ENCODE measurements at places on chromosomes 16 and 17. TPM values are rescaled to one million over a fixed set of nuclear protein-coding genes. Genes with fewer than 3 reads are reported as not detected.
A peak's percentile ranks its signal among the peaks of the same experiment; 100 is the strongest.

DNA sequence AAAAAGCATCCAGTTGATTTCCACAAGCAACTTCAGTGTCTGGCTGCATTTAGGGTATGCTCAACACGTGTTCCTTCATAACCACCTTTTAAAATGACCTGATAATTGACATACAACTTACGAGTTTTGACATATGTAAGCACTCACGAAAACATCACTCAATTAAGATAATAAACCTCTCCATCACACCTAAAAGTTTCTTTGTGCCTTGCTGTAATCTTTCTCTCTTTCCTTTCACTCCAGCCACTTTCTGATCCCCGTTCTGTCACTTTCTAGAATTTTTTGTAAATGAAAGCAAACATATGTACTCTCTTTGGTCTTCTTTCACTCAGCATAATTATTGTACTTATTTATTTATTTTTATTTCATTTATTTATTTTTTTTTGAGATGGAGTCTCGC is 20.7 kb upstream of the UBE2G1 start:
- no peaks in the 10 kb centered on the region for H3K4me1 ChIP-seq
- H3K4me3 ChIP-seq: no peak overlapping the region
- no peak for DNase-seq
- no peaks in the 10 kb centered on the region for H3K36me3 ChIP-seq

DNA sequence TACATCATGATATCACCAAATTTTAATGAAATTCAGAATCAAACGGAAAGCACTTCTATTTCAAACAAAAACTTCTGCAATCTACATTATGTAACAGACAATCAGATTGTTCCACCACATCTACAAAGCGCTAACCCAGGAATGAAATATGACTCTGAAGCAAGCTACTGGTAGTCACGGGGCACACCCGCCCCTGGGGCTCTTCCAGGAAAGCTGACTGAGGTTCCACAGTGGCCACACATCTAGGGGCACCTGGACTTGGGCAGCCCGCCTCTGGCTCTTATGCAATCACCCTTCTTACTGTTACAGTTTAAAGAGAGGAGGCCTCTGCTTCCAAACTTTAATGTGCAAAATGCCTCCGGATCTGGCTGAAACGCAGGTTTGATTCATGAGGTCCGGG is 27.5 kb downstream of the ZCCHC14 start:
- no peaks in the 10 kb centered on the region for H3K36me3 ChIP-seq
- peaks cover 42% of the 10 kb centered on the region for H3K4me1 ChIP-seq
- peak; percentile 46 for DNase-seq
- H3K27me3 ChIP-seq: no peaks in the 10 kb centered on the region

- H3K4me1 ChIP-seq: no peaks in the 10 kb centered on the region
- H3K36me3 ChIP-seq: no peaks in the 10 kb centered on the region
- H3K27me3 ChIP-seq: no peaks in the 10 kb centered on the region
Observed at GRCh38 chr17:32873114-32873513, 3.8 kb downstream of the MYO1D start.

- no peaks in the 10 kb centered on the region for H3K27me3 ChIP-seq
- no peak for DNase-seq
- H3K36me3 ChIP-seq: no peaks in the 10 kb centered on the region
Observed at GRCh38 chr16:65316808-65317207, 194.9 kb upstream of the CDH11 start.

- peaks cover 53% of the 10 kb centered on the region for H3K4me1 ChIP-seq
- H3K36me3 ChIP-seq: no peaks in the 10 kb centered on the region
- peak overlapping the region; percentile 78 for H3K4me3 ChIP-seq
- H3K27ac ChIP-seq: peak overlapping the region; percentile 100
- no peaks in the 10 kb centered on the region for H3K27me3 ChIP-seq
- peak; percentile 96 for DNase-seq
Observed at GRCh38 chr17:2393174-2393953, 7.5 kb downstream of the MNT start.

GRCh38 chr16:67169642-67170167 is 633 bp upstream of the NOL3 start:
- H3K4me1 ChIP-seq: peaks cover 19% of the 10 kb centered on the region
- no peaks in the 10 kb centered on the region for H3K27me3 ChIP-seq
- peak overlapping the region; percentile 69 for H3K27ac ChIP-seq
- DNase-seq: peak; percentile 77
- H3K36me3 ChIP-seq: no peaks in the 10 kb centered on the region

DNA sequence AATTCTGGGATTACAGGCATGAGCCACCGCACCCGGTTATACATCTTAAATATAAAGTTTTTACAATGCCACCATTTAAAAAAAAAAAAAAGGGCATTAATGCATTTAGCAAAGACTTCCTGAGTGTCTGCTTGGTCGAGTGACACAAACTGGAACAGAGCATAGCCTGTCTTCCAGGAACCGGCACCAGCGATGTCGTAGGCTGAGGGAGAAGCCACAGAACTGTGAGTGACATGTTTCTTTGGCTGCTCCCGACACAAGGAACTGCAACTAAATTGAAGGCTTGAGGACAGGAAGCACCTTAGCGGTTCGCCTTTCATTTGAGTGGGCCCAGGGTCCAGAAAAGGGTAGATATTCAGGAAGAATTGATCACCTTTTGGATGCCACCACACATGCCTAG is 717.8 kb downstream of the MAF start:
- H3K4me1 ChIP-seq: no peaks in the 10 kb centered on the region
- no peaks in the 10 kb centered on the region for H3K27me3 ChIP-seq
- DNase-seq: no peak
- H3K36me3 ChIP-seq: no peaks in the 10 kb centered on the region

DNA sequence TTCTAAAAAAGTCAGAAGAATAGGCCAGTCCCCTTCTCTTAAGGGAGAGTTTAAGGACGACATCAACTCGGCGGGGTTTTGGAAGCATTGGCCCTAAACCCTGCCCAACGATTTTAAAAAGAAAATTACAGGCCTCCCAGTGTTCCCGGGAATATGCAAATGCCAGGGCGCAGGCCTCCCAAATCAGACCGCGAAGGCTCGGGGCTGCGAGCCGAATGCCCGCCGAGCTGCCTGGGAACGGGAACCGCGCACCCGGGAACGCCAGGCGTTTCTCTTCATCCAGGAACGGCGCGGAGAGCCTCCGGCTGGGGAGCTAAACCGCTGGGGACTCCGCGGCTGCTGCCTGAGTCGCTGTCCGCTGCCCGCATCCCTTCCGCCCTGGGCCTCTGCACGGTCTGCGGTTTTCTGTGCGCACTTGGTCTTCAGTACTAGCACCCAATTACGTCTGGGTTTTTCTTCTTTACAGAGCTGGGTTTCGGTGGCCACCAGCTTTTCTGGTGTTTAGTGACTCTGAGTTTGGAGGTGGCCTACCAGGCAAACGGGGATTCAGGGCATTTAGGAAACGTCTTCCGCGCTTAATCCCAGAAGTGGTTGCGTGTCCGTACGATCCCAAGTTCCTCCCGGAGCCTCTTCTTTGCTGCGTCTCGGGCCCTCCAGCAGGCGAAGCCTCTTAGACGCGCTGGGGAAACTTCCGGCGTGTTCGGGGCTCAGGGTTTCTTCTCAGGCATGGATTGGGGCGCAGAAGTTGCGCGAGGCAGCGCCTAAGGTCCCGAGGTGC is 5.7 kb downstream of the IRX5 start:
- no peak for DNase-seq
- H3K36me3 ChIP-seq: peaks cover 14% of the 10 kb centered on the region
- no peak overlapping the region for H3K4me3 ChIP-seq
- peaks cover 26% of the 10 kb centered on the region for H3K4me1 ChIP-seq

DNA sequence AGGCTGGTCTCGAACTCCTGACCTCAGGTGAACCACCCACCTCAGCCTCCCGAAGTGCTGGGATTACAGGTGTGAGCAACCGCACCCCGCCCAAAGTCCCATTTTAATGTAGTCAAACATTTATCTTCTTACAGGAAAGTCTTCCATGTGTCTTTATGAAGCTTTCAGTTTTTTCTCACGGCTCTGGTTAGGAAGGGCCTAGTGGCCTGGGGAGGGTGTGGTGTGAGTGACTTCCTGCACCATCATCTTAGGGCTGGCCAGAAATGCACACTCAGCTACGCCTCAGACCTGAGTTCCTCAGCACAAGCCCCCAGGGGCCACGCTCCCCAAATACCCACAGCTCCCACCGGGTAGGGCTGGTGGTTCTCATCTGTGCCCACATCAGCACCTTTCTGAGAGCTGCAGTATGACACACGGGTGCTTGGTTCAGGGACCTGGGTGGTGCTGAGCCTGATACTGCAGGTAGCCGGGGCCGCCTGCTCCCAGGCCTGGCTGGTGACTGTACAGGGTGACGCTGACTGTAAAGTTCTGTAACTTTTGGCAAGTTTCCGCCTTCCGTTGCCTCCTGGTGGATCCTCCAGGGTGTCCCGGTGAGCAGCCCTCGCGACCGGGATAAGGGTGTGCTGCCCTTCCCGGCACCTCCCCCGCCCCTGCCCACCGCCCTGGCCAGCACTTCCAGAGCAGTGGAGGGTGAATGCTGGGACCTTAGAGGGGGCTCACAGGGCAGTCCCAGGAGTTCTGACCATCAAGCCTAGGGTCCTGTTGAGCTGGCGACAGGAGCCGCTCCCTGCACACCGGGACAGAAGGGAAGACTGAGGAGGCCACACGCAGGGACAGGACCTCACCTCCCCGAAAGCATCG is 52.5 kb downstream of the ZNF778 start:
- H3K27ac ChIP-seq: no peak overlapping the region
- H3K4me1 ChIP-seq: no peaks in the 10 kb centered on the region
- DNase-seq: no peak
- H3K27me3 ChIP-seq: no peaks in the 10 kb centered on the region
- peaks cover 56% of the 10 kb centered on the region for H3K36me3 ChIP-seq
- H3K4me3 ChIP-seq: no peak overlapping the region

DNA sequence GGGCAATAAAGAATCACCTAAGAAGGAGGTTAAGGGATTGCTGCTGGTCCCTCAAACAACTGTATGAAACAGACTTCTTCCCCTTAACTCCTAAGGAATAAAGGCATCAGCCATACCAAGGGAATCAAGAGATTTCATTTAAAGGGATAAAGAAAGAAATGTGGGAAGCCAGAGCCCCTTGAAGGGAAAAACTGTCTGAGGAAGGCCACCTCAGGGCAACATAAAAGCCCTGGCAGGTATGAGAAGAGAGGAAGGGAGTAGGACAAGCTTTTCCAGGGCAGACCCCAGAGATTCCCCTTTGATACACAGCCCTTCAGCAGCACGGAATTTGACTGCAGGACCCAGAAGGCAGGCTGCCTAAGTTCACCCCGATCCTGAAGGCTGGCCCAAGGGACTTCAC is 43.5 kb downstream of the COG7 start:
- no peak overlapping the region for H3K27ac ChIP-seq
- no peaks in the 10 kb centered on the region for H3K4me1 ChIP-seq
- no peaks in the 10 kb centered on the region for H3K27me3 ChIP-seq
- peaks cover 49% of the 10 kb centered on the region for H3K36me3 ChIP-seq

DNA sequence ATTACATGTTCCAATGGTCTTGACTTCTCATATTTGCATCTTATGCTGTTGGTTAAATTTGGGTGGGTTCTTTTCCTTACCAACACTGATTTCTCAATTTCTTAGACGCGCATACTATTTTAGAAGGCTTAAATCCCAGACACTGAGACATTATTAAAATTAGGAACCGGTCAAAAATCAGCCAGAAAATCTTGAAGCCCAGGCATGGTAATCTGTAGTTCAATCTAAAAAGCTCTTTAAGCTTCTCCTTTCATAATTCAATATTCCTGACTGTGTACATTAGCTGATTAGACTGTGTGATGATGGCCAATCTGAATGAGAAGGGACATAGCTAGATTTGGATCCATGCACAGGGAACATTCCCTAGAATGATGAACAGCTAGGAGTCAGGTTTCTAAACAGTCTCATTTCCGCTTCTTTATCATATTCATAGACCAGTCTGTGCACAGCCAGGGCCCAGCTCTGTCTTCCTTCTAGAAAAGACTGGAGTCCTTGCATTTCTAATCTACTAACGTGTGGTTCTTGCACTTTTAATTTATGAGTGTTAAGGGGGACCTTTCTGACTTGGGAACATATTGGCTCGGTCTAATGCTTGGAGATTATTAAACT is 189.3 kb downstream of the AATF start:
- H3K4me1 ChIP-seq: no peaks in the 10 kb centered on the region
- no peak for DNase-seq
- H3K27ac ChIP-seq: no peak overlapping the region
- no peaks in the 10 kb centered on the region for H3K27me3 ChIP-seq
- H3K36me3 ChIP-seq: no peaks in the 10 kb centered on the region
- no peak overlapping the region for H3K4me3 ChIP-seq

DNA sequence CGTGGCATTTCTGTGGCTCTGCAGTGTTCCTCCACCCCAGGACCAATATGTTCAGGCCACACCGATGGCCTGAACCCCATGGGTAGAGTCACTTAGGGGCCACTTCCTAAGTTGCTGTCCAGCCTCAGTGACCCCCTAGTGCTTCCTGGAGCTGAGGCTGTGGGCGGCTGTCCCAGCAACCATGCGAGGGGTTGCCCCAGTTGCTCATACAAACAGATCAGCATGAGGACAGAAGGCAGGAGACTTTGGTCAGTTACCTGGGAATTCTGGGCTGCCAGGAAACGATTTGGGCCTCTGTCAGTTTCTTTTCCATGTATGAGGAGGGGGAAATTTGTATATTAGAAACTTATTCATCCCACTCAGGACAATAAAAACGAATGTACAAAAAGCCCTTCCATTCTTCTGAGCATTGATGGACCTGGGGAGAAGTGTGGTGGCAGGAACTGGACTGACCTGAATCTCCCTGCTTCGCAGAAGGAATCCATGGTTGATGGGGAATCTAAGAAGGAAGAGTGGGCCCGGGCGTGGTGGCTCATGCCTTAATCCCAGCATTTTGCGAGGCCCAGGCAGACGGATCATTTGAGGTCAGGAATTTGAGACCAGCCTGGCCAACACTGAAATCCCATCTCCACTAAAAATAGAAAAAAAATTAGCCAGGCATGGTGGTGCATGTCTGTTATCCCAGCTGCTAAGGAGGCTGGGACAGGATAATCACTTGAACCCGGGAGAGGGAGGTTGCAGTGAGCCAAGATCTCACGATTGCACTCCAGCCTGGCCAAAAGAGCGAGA is 4.9 kb upstream of the IL32 start:
- no peak for DNase-seq
- no peaks in the 10 kb centered on the region for H3K36me3 ChIP-seq
- no peaks in the 10 kb centered on the region for H3K27me3 ChIP-seq
- H3K4me3 ChIP-seq: no peak overlapping the region
- no peak overlapping the region for H3K27ac ChIP-seq

DBF4B gene
- total RNA-seq: 24.0 TPM

C16orf96 gene
- total RNA-seq: not detected

CHD9NB gene
- 3.8 TPM for total RNA-seq

SECTM1 gene
- total RNA-seq: 1.4 TPM

TEDC2 gene
- 48.5 TPM for total RNA-seq

TPSG1 gene
- total RNA-seq: not detected

RPH3AL gene
- 1.3 TPM for total RNA-seq

SPNS3 gene
- total RNA-seq: not detected

ITGAX gene
- total RNA-seq: 0.46 TPM

Measured in A673 (cell line).